ENCODE measurements at places on chromosomes 1 and 21. TPM values are rescaled to one million over a fixed set of nuclear protein-coding genes. Genes with fewer than 3 reads are reported as not detected.

- DNase-seq: no peak
These were observed 26.8 kb downstream of the STUM start for GRCh38 chr1:226575436-226575720.

DNA sequence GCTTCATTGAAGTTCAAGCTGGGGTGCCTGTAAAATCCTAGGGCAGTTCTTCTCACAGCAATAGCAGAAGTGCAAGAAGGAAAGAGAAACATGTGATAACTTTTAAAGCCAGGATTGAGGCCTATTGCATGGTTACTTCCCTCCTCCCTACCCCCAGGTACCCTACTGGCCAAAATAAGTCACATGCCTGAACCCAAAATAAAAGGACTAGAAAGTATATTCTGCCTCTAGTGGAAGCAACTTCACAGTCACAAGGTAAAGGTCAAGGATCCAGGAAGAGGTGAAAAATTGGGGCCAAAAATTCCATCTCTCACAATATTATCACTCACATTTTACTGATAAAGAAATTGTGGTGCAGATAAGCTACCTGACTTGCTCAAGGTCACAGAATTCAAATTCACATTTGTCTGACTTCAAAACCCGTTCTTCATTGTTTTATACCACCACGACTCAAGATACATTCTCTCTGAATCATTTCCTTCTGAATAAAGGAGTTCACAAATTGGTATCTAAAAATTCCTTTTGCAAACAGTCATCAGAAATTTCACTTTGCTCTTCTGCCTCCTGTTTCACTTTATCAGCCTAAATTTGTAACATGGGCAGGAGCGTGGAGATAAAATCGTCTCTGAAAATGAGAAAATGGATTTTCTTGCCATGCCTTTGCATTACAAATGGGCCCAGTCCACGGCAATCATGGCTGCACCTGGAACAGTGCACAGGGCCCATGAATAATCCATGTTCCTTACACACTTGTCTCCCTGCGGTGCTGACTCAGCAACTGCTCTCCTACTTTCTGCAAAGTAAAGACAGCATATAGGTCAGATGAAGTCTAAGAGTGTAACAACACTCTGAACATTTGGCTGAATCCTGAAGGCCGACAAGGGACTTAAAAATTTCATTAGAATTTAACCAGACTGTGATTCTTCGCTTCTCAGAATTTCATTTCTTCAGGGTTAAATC, 485.3 kb upstream of the NFIA start:
- DNase-seq: no peak

- DNase-seq: no peak
These were observed 7.9 kb downstream of the MIB2 start for GRCh38 chr1:1623181-1623630.

- no peak for DNase-seq
These were observed 16.2 kb downstream of the ACTRT2 start for GRCh38 chr1:3037281-3038040.

DNA sequence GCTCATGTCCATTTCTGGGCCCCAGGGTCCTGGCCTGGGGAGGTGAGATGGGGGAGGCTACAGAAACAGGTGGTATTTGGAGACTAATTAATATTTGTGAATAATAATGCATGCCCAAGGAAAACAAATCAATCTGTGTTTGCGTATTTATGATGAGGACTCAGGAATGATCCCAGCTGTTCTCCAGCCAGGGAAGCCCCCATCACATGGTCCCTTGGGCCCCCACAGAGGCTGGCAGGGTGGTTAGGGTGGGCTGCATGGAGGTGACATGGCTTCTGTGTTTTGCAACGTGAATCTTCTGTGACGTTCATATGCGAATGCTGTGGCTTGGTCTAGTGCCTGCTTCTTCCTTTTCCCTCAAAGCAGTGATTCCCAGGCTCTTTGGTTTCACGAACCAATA, 10.5 kb downstream of the PTPRF start:
- no peak for DNase-seq

DNA sequence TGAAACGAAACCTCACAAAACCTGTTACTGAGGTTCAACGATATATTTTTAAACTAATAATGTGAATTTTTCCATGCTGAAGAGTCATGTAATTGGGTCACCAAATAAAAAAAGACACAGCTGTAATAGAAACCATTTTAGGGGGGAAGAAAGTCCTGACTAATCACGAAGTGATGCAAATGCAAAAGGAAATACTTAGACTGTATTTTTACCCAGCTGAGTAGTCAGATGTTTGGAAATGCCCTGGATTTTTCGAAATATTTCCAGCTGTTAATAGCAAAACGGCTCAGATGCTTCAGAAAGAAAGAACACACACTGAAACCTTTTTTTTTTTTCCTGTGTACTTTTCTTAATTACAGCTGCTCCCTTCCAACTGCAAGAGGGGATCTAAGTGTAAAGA, 210.3 kb downstream of the SETD4 start:
- DNase-seq: peak; percentile 81

DNA sequence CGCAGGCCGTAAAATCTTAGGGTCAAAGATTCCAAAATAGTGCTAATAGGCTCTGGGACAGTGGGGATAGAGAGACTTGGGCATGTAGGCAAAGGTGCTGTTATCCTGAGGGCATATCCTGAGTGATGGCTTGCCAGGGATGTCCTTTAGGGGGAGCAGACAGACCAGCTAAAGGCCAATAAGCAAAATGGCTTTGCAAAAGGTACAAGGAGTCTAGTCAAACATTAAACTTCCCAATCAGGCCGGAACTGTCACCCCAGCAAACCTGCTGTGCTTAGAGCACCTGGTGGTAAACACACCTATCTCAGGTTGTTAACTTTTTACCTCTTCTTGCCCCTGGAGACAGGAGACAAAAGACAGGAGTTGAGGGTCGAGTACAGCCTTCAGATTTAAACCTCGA, 49.1 kb downstream of the TRABD2B start:
- no peak for DNase-seq

DNA sequence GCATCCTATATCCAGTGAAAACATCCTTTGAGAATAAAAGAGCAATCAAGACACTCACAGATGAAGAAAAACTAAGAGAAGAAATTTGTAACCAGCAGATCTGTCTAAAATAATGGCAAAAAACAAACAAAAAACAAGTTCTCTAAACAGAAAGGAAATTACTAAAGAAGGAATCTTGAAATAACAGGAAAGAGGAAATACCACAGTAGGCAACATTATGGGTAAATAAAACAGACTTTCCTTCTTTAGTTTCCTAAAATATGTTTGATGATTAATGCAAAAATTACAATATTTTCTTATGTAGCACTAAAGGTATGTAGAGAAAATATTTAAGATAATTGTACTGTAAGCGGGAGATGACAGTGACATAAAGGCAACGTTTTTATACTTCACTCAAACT, 23.5 kb downstream of the SLC19A1 start:
- DNase-seq: no peak

GRCh38 chr1:29713857-29714256, 477.5 kb downstream of the PTPRU start:
- DNase-seq: no peak

GRCh38 chr1:241614144-241614543, 26.0 kb downstream of the CHML start:
- DNase-seq: no peak

DNA sequence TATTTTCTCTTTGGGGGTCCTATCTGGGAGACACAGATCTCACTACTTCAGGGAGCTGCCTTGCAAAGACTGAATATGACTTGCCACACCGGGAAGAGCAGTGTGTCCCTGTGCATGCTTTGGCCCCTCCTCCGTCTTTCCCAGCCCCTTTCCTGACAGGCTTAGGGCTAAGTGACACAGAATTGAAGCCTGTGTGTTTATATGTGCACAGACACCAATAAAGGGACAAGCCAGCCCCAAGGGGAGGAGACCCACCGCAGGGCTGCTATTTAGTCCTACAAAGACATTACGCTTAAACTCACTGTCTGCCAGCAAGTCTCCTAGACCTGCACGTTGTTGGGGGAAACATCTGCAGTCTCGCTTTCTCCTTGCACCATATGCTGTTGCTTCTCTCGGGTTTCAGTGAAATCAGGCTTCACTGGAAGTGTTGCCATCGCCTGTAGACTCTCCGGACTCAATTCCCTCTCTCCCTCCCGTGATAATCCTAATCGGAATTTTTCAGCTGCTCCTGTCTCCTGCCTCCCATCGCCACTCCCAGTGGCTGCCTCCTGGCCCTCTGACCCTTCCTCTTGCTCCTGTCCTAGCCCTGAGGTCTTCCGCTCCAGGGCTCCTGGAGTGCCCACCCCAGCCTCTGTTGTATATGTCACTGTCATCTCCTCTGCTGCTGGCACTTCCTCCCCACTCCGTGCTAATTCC, 58.5 kb upstream of the LRRC53 start:
- DNase-seq: no peak

- no peak for DNase-seq
These were observed 16.3 kb upstream of the FOXE3 start for GRCh38 chr1:47399846-47400155.

- DNase-seq: no peak
These were observed 29.4 kb downstream of the MIER1 start for GRCh38 chr1:66954208-66954607.

GRCh38 chr1:56645677-56646305, 677 bp downstream of the PRKAA2 start:
- peak; percentile 10 for DNase-seq

DNA sequence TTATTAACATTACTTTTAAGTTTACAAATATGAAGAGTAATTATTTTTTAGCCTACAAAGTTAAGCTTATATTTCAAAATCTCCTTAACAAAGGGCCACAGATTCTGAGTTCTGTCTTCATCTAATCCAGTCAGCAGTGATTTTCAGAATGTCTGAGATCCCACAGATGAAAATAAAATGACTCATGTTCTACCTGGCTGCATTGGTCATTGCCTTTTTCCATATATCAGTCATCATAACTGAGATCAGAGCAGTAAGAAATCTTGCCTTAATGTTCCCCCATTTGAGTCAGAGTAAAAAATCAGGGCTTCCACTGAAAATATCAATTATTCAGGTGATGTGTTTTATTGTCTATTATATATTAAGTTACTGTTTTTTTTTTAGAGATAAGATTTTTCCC, 416.1 kb downstream of the MRPL39 start:
- DNase-seq: no peak

GRCh38 chr1:150813028-150813707, 5.1 kb upstream of the CTSK start:
- peak; percentile 48 for DNase-seq

Gene LINGO4
- 0.96 TPM for total RNA-seq

Gene COL9A2
- total RNA-seq: 9.1 TPM

Gene TRABD2B
- 2.4 TPM for total RNA-seq

Gene OR2M3
- total RNA-seq: 1.2 TPM

Gene IQCC
- 1.7 TPM for total RNA-seq

Gene CFAP126
- total RNA-seq: not detected

Gene FRRS1
- 36.1 TPM for total RNA-seq

Measured in umbilical cord (tissue), 2 donors.